ENCODE measurements at places on chromosomes 2 and 18.

- no peak for DNase-seq
These were observed 64.4 kb downstream of the INPP5D start for GRCh38 chr2:233124421-233125080.

- DNase-seq: no peak
These were observed 19.9 kb downstream of the NABP1 start for GRCh38 chr2:191697870-191698269.

DNA sequence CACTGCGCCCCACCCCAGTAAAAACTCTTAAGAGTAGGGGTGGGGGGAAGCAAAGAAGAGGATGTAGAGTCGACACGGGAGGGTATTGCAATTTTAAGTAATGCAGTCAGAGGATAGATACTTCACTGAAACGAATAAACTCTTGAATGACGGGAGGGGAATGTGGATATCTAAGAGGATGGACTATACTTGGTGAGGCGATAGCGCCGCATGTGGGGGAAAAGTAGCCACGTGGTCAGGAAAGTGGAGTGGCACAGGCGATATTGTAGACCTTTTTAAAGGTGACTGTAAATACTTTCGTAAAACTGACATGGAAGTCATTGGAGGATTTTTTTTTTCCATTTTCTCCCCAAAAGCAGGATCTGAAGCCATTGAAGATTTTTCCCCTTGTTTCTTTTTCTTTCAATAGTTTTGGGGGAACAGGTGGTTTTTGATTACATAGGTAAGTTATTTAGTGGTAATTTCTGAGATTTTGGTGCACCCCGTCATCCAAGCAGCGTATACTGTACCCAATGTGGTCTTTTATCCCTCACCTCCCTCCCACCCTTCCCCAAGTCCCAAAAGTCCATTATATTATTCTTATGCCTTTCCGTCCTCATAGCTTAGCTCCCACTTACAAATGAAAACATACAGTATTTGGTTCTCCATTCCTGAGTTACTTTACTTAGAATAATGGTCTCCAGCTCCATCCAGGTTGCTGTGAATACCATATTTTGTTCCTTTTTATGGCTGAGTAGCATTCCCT is 13.8 kb downstream of the CLK1 start:
- DNase-seq: no peak

GRCh38 chr2:152500772-152501171 is 165.8 kb downstream of the FMNL2 start:
- DNase-seq: no peak

GRCh38 chr2:64819361-64819760 is 165.6 kb upstream of the SERTAD2 start:
- DNase-seq: no peak

GRCh38 chr2:203819434-203820133 is 48.0 kb upstream of the CTLA4 start:
- no peak for DNase-seq
